ENCODE measurements at places on chromosomes 1 and 21.

DNA sequence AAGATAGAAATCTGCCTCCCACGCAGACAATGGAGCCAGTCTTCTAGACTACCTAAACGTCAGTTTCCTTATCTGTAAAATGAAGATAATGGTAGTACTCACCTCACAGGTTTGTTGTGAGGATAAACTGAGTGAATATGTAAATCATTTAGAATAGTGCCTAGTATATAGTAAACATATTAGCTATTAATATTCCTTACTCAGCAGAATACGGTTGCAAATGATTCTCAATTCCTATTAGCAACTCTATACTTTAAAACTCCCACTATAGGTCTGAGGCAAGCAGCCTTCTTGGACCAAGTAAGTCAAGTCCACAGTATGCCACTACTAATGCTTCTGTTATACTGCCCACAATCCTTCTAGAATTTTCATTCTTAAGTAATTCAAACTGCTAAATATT lies 5.4 kb downstream of the GTF2B start:
- no peak for DNase-seq

DNA sequence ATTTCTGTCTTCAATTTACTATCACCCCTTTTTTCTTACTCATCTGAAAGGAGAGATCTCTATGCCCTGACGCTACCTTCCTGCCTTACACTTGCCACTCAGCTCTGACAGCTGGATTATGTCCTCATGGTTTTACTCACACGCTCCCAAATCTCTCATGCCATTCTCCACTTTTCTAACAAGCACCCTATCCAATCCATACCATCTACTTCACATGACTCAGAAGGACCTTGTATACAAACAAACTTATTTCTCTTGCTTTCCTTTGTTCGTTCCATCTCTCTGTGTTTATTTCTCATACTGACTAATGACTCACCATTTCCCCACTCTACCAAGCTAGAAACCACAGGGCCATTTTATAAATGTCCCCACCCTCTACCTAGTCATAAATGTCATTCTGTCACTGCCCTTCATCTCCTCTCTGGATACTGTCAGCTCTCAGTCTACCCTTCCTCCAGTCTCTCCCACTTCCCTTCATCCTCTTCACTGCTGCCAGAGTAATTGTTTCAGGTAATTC lies 87.3 kb downstream of the USP24 start:
- no peak for DNase-seq

- no peak for DNase-seq
Measured at GRCh38 chr1:193767886-193768285, 581.5 kb upstream of the B3GALT2 start.

- DNase-seq = no peak
Measured at GRCh38 chr1:61224609-61225008, 142.2 kb downstream of the NFIA start.

- no peak for DNase-seq
Measured at GRCh38 chr1:174150499-174150898, 8.8 kb upstream of the RABGAP1L start.

- no peak for DNase-seq
Measured at GRCh38 chr1:83854456-83854855, 144.5 kb downstream of the TTLL7 start.

DNA sequence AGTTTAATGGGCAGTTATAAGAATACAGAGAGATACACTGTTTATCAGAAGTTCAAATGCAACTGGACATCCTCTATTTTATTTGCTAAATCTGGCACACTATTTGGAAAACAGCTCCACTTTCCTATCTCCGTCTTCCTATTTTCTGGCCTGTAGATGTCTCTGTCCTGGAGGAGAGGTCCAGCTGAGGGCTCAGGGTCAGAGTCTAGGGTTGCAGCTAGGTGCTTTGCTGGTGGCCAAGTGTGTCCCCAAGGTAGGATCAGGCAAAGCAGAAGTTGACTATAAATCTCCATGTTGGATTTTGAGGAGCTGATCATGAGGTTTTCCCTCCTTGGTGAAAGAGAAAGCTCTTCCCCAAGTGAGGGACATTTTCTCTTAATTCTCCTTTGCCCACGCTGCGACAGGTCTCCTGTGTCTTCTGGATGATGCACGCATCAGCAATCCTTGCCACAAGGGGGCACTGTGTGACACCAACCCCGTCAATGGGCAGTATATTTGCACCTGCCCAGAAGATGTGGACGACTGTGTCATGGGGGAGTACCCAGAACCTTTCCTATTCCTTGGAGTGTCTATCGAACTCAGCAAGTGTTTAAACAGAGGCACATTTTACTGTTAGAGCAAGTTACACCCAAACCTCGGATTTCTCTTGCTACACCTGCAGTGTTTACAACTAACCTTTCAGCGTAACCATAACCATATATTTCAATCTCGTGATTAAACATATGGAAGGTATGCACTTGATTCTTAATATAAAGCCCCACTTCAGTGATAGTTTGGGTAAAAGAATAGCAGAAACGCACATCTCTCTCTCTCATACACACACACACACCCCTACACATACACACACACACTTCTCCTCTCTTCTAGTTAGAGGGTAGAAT lies 10.2 kb downstream of the ADAM30 start:
- no peak for DNase-seq

- DNase-seq = no peak
Measured at GRCh38 chr1:169338617-169339016, 29.0 kb downstream of the NME7 start.

GRCh38 chr1:31576743-31577455 lies 584 bp downstream of the TINAGL1 start:
- no peak for DNase-seq

DNA sequence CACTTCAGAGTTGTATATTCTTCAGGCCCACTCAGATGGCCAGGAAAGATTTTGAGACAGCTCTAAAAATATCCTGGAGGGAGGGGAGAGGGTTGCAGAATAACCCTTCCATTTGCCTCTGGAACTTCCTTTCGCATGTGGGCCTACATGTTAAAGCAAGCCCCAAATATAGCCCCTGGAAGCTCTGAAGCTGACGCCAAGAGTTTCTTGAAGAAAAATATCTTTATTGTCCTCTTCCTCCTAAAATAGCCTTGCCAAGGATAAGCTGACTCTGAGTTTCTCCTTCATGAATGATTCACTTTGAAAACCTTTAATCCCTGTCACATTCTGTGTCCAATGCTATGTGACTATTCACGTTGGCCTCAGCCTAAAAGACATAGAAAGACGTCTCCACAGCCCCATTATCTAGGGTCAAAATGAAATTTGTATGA lies 6.4 kb downstream of the C1orf116 start:
- no peak for DNase-seq

DNA sequence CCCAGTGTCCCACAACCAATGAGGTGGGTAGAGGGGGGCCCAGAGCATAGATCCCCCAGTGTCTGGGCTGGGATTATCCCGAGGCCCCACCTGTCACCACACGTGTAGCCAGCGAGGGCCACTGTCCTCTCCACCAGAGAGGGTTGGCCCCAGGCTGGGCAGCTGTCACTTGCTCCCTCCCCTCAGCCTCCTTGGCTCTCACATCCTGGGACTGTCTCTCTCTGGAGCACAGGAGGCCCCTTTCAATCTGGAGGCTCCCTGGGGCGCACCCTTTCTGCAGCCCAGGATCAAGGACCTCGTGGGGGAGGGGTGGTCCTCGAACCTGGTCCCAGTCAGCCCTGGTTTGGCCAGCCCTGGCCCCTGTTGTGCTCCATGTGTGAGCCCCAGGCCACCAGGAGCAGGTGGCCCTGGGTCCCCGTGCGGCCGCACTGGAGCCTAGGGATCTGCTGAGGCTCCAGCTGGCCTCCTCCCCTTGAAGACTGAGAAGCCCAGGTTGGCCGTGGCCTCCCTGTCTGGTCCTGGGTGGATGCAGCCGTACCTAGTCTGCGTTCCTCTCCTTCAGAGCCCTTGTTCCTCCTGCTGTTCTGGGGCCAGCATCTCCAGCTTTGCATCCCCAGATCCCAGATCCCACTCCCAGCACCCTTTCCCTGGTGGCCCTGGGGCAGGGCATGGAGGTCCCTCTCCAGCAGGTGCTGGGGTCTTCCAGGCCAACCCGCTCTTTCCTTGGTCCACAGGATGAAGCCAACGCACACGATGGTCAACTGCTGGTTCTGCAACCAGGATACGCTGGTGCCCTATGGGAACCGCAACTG lies 6.7 kb downstream of the TMEM201 start:
- no peak for DNase-seq

Data from iPS DF 19.7 (cell line).